ENCODE measurements at places on chromosomes 12 and 14. TPM values are rescaled to one million over a fixed set of nuclear protein-coding genes. Genes with fewer than 3 reads are reported as not detected.

Gene DNAJC22
- total RNA-seq: 21.5 TPM

Gene RDH12
- not detected for total RNA-seq

Gene COCH
- total RNA-seq: 21.0 TPM

Gene BDKRB2
- total RNA-seq: 1.9 TPM

Gene OTX2
- not detected for total RNA-seq

Gene NAV3
- 13.7 TPM for total RNA-seq

Gene APPL2
- total RNA-seq: 17.8 TPM

Gene VRTN
- total RNA-seq: not detected

Data from A549 treated with ZK216348 at 1 μM for 4 hours (cell line).